ENCODE measurements at places on chromosomes 13 and 19.

- DNase-seq: no peak
Observed at GRCh38 chr13:85608255-85608829, 190.9 kb downstream of the SLITRK6 start.

DNA sequence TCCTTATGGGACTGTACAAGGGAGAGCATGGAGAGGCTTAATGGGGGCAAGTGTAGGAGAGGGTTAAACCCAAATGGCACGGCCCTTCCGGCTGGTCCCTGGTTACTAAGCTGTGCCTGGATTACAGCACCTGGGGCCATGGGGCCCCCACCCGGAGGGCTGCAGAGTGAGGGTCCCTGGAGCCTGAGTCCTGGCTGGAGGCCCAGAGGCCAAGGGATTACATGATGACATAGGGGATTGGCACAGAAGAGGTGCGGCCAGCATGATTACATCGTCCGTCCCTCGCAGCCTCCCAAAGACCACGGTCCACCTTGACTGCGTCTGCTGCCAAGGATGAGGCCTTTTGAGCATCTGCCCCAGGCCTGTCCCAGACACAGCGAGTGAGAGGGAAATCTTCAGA lies 149.4 kb downstream of the URI1 start:
- no peak for DNase-seq

DNA sequence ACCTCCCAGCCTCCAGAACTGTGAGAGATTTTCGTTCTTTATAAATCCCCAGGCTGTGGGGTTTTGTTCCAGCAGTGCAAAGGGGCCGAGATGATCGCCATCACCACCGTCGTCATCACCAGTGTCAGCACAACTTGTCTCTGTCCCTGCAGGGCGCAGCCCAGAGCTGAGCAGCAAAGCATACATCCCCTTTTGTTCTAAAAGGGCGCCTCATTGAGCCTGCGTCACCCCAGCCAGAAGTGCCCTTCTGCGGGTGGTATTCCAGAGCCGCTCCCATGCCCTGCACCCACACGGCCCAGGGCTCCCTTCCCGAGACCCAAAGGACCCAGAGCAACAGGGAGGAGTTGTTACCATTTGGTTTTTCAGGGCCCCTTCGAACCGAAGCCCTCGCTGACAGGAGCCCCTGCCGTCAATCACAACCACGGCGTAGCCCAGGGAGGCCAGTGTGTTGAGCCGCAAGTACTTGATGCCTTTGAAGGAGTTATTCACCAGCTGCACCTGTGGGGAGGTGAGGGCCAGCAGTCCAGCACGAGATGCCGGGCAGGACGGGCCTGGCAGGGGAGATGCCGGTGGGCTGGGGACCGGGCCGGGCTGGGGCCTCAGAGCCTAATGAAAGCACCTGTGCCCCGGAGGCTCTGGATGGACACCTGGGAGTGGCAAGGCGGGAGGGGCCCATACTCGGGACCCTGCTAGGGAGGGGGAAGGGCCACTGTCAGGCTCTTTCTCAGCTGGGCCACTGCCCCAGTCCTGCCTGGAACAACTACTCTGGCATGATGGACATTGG lies 14.4 kb upstream of the MYDGF start:
- DNase-seq: no peak

DNA sequence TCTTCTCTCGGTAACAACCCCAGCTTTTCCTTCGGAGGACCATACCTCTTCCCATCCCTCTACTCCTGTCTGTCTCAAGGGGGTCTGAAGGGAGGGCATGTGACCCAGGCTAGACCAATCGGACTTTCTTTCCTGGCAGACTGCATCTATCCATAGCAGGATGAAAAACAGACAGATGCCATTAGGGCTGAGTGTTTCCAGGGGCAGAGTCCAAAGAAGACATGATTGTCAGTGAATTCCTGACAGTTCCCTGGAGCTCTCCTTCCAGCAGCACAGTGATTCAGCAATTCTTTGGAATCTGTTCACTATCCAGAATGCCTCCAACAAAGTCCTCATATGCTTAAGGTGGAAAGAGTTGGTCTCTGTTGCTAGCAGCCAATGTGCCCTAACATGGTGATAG lies 189.8 kb downstream of the KCTD12 start:
- DNase-seq: no peak

GRCh38 chr13:98577836-98578285 lies 954 bp upstream of the STK24 start:
- no peak for DNase-seq

- DNase-seq: no peak
Observed at GRCh38 chr19:23523863-23524262, 128.6 kb upstream of the ZNF91 start.

DNA sequence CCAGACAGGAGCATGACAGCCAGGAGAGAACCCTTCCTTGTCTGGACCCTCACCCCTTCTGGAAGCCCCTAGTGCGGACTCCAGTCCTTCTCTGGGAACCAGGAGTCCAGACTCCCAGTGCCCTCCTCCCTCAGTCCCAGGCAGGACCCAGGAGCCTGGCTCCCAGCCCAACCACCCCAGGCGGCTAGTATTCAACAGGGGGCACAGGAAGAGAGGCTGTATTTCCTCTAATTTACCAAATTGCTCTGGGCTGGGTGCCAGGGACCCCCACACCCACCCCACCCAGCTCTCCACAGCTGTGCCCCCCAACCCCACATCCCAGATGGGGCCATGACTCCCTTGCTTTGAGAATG lies 3.3 kb downstream of the GRIN2D start:
- DNase-seq: no peak

- no peak for DNase-seq
Observed at GRCh38 chr13:95226932-95227695, 74.1 kb downstream of the ABCC4 start.

- no peak for DNase-seq
Observed at GRCh38 chr19:15532779-15533521, 24.6 kb downstream of the CYP4F22 start.

DNA sequence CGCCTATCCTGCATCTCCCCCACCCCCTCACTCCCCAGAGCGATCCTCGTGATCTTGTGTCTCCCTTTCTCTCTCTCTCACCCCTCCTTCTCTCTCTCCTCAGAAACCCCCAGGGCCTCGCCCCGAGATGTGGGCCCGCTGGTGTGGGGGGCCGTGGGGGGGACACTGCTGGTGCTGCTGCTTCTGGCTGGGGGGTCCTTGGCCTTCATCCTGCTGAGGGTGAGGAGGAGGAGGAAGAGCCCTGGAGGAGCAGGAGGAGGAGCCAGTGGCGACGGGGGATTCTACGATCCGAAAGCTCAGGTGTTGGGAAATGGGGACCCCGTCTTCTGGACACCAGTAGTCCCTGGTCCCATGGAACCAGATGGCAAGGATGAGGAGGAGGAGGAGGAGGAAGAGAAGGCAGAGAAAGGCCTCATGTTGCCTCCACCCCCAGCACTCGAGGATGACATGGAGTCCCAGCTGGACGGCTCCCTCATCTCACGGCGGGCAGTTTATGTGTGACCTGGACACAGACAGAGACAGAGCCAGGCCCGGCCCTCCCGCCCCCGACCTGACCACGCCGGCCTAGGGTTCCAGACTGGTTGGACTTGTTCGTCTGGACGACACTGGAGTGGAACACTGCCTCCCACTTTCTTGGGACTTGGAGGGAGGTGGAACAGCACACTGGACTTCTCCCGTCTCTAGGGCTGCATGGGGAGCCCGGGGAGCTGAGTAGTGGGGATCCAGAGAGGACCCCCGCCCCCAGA lies 12.8 kb upstream of the TOMM40 start:
- no peak for DNase-seq

DNA sequence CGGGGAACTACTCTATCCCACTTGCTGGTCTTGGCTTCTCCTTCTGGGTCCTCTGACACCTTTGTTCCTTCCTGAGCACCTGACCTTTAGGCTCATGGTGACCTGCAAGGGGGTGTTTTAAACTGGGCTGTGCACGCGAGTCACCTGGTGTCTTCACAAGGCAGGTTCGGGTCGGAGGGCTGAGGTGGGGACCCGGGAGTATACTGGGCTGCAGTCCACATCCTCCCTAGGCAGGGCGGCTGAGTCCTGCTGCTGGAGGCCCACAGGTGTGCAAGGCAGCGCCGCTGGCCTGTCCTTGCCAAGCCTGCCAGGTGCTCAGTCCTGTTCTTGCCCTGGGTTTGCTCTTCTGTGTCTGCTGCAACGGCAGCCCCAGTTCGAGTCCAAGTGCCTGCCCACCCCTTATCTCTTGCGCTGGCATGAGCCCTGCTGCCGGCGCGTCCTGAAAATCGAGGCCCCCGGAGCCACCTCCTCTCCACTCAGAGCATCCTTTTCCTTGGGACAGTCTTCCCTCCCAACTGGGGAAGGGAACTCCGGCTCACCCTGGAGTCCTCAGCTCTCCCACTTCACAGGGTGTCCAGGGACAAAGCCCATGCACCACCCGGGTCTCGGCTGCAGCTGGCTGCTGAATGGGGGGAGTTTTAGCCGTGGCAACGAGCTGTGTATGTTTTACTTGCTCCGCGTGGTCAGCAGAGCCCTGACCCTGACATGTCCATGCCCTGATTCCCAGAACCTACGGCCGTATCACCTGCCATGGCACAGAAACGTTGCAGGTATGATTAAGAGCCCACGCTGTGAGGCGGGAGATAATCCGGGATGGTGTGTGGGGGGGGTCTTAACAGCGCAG lies 193.5 kb downstream of the TEX29 start:
- DNase-seq: no peak

DNA sequence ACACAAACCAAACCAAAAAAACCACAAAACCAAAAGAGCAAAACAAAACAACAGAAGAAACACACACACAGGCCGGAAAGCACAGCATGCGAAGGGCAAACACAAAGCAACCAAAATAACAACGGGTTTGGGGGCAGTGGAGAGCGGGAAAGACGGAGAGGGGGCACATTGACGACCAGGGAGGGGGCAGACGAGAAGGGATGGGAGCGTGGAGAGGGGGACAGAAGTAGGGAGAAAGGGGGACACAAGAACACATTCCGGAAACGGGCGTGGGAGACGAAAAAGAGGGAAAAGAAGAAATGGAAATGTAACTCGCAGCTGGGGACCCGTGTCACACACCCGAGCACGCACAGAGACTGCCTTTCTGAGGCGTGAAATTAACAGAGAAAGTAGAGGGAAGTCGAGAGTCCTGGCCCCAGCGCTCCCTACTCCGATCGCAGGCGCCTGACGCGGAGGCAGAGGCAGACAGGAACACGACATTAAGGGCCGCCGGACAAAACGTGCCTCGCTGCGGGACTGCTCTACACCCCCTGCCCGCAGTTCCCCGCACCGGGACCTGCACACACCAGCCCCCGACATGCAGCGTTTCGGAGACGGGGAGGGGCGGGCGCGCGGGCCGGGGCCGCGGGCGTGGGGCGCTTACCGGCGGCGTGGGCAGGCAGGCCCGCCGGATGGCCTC lies 652 bp downstream of the POU4F1 start:
- DNase-seq: no peak

DNA sequence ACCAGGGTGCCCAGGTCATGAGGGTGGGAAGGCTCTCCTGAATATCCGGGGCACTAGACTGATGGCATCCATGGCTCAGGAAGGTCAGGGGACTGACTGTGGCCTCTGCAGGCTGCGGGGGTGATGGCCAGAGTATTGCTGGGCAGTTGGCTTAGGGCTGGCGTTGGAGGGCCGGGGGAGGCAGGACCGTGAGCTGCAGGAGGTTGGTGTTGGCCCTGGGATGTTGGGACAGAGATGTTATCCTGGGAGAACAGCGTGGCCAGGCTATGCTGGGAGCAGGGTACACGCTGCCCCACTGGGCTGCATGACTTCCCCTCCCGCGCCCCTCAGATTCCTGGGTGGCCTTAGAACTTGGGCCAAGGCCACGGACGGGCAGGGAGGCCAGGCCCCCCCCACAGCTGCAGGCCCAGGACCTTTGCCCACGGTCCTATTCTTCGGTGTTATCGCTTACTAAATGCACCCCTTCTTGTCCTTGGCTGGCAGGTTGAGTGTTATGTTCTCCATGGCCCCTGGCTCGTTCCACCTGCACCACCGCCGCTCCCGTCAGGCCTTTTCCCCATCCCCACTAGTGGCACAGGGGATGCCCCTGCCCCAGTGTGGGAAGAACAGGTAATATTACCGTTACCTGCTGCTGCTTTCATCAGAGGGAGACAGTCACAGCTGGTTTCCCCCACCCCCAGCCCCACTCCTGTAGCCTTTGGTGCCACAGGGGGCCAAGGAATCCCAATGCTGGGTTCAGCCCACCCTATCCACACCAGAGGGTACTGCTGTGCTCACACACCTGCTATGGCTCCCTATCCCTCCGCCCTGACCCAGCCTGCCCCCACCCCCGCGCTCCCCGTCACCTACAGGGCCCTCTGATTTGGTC lies 3.2 kb upstream of the ISYNA1 start:
- no peak for DNase-seq

DNA sequence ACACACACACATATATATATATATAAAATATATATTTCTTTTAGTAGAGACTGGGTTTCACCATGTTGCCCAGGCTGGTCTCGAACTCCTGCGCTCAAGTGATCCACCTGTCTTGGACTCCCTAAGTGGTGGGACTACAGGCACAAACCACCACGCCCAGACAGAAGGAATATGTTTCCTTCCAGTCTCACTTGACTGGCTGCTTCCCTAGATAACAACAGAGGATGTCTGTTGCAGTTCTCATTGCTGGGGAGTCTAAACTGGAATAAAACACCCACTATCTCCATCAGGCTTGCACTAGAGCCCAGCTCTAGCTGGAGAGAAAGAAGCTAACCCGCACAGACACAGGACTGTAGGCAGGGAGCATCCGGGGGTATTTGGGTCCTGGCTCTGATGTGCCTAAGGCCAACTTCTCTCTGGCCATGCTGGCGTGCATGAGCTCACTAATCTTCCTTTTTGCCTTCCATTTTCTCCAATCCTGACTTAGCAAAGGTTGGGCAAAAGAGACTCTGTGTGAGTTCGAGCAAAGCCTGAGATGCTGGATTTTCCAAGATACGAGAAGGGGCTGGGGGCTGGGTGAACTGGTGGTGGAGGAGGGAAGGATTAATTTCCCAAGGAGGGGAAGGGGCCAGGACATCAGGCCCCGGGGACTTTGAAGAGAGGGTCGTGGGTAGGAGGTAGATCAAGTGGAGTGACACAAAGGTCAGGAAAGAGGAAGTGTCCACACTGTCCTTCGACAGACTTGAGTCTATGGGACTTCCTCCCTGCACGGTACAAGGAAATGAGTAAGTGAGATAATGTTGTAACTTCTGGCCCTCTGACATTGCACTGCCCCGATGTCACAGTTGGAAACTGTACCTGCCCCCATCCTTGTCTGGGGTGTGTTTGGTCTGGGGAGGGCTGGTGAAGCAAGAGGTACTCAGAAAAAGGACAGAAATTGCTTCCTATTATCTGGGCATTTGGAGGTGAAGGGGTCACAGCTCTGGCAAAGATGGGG lies 22.5 kb upstream of the ALOX5AP start:
- no peak for DNase-seq
